ENCODE measurements at places on chromosomes 11 and 22.

GRCh38 chr11:124483422-124483821, 37.9 kb upstream of the OR8B8 start:
- DNase-seq, result no peak

GRCh38 chr11:1158681-1159487, 1.1 kb downstream of the MUC5AC start:
- no peak for DNase-seq

DNA sequence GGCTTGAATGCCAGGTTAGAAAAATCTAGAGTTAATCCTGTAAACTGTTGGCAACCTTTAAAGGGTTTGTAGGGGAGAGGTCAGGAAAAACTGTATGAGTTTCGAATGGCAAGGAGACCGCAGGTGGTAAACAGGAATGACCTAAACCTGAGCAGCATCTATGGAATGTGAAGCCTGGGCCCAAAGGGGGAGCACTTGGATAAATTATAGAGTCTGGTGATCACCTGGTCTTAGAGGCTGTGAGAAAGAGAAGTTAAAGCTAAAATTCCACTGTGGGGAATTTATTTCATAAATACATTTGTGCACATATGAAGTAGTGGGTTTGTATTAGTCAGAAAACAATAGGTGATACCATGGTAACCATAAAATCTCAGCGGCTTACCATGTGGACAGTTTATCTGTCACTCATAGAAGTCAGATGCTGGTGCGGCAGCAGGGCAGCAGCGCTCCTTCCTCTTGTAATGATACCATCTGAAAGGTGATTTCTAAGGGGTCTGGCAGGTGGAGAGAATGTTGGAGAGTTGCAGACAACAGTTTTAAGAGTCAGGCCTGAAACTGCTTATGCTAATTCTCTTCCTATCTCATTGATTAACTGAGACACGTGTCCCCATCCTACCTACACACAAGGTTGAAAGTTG, 1104.4 kb upstream of the CCDC90B start:
- no peak for DNase-seq

GRCh38 chr22:46866591-46866990, 104.1 kb downstream of the TBC1D22A start:
- DNase-seq, result no peak

DNA sequence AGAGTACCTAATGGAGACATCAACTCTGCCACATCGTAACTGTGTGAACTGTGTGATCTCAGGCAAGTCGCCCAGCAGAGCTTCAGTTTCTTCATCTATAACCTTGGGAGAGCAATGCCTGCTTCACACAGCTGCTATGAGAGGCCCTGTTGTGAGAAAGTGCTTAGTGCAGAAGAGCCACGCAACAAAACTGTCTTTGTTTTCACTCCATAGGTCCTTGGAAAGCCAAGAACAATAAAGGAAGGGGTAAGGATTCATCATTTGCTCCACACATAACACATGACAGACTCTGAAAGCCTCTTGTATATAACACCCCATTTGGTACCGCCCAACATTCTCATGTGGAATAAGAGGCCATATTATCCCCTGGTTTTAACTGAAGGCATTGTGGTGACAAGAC, 231.9 kb upstream of the ISX start:
- DNase-seq, result no peak

GRCh38 chr11:65442842-65443331, 20.3 kb downstream of the NEAT1 start:
- DNase-seq, result no peak

GRCh38 chr22:38228873-38229740, 27.3 kb downstream of the MAFF start:
- no peak for DNase-seq

DNA sequence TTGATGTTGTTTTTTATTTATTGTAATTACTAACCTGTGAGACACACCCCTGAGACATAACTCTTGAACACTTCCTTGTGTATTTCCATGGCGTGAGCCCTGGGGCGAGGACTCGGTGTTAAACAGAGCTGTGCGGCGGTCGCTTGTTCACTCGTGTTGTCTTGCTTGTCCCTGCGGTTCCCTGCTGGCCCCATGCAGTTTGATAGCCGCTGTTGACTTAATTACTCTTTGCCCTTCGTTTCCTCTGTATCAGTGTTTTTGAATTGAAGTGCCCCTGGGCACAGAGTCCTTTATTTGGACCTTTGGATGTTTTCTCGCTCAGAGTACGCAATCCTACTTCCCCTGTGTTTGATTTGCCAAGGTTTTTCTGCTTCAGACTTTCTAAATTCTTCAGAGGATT, 52.7 kb downstream of the TBC1D22A start:
- DNase-seq, result no peak

GRCh38 chr11:41201156-41201555, 258.3 kb downstream of the LRRC4C start:
- peak; percentile 39 for DNase-seq

GRCh38 chr22:47198801-47199251, 436.4 kb downstream of the TBC1D22A start:
- no peak for DNase-seq

DNA sequence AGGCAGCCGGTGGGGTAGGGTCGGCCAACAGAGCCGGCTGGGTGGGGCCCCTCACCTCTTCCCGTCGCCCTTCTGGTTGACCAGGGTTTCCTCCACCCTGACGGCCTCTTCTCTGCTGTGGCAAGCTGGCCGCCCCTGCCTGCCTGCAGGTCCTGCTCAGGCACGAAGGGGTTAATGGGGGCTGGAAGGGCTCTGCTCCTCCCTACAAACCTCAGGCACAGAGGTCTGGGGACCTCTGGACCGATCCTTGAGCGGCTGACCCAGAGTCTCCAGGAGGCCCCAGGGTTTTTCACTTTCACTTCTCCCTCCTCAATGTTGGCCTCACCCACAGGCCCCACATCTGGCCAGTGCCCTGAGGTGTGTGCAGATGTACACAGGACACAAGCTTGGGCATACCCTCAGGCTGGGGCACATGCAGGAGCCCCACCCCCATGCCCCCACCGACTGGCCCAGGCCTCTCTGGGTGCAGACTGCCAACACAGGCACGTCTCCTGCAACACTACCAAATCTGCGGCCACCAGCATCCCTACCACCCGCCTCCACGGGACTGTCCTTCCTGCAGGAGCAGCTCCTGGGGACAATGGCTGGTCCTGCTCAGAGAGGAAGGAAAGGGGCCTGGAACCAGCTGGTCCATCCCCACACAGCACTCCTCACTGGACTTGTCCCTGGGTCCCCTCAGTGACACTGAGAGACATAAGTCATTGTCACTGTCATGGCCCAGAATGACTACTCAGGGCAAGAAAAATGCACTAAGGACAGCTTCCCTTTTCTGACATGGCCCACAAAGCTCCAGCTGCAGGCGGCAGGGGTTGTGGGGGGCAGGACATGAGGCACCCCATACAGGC, 3.2 kb upstream of the TBX1 start:
- no peak for DNase-seq

Measured in activated CD8-positive, alpha-beta T cell treated with anti-CD3 and anti-CD28 coated beads for 36 hours (primary cell).